Activated naive CD4-positive, alpha-beta T cell treated with anti-CD3 and anti-CD28 coated beads, Interleukin-2, amount 50 U/mL, for 72 hours (primary cell): ENCODE measurements at places on chromosomes 12 and 14.
A peak's percentile ranks its signal among the peaks of the same experiment; 100 is the strongest.

DNA sequence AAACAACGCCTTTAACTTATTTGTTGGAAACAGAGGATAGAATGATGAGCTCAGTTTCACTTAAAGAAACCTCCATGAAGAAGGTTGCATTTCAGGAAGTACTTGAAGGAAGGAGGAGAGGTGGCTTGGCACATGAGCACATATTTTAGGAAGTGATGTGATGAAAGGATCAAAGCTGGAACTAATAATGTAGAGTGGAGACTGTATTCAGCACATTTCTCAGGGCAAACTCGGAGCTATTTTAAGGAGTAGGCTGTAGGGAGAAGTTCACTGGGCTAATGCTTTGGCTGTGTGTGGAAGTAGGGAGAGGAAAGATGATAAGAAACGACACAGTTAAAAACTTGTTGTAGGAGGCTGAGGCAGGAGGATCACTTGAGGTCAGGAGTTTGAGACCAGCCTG is 272.8 kb downstream of the AKAP6 start:
- DNase-seq = no peak

DNA sequence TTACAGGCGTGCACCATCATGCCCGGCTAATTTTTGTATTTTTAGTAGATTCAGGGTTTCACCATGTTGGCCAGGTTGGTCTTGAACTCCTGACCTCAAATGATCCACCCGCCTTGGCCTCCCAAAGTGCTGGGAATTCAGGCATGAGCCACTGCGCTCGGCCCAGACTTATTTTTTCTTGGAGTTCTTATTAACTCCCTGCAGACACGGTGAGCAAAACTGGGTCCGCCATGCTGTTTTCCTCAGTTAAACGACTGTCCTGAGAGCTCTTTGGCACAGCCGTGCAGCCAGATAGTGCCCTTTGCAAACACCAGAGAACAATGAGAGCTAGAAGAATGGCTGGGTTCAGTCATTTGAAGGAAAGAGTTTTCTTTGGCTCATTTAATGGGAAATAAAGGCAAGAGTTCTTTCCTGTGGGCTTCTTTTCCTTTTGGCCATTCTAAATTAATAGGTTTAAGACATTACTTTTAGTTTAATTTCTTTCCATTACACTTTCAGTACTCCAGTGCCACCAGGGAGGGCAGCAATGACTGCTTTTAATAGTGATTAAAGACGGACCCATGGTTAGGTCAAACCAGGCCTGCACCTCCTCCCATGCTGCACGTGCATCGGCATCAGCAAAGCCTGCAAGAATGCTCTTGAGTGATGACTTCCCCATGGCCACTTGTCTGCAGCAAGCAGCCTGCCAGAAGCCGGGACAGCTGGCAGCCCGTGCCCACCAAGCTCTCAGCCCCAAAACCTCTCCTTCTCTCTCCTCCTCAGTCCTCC is 60.7 kb downstream of the VCPKMT start:
- no peak for DNase-seq

GRCh38 chr14:68210729-68211299 is 391.2 kb downstream of the RAD51B start:
- peak; percentile 59 for DNase-seq

DNA sequence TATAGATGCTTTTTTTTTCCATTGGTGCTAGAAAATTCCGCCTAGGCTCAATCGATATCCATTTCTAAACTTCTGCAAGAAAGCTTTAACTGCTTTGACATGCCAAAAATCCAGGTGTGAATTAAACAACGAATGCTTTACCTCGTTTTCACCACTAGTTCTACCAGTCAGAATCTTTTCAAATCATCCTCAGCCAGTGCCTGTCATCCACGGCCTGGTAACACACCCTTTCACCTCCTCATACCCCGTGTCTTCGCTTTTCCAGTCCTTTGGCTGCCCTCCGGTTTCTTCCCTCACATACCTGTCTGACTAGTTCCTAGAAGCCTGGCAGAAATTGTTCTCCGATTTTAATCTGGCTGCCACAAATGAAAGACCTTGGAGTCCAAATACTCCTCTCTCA is 1.4 kb upstream of the PHC1 start:
- DNase-seq = no peak

DNA sequence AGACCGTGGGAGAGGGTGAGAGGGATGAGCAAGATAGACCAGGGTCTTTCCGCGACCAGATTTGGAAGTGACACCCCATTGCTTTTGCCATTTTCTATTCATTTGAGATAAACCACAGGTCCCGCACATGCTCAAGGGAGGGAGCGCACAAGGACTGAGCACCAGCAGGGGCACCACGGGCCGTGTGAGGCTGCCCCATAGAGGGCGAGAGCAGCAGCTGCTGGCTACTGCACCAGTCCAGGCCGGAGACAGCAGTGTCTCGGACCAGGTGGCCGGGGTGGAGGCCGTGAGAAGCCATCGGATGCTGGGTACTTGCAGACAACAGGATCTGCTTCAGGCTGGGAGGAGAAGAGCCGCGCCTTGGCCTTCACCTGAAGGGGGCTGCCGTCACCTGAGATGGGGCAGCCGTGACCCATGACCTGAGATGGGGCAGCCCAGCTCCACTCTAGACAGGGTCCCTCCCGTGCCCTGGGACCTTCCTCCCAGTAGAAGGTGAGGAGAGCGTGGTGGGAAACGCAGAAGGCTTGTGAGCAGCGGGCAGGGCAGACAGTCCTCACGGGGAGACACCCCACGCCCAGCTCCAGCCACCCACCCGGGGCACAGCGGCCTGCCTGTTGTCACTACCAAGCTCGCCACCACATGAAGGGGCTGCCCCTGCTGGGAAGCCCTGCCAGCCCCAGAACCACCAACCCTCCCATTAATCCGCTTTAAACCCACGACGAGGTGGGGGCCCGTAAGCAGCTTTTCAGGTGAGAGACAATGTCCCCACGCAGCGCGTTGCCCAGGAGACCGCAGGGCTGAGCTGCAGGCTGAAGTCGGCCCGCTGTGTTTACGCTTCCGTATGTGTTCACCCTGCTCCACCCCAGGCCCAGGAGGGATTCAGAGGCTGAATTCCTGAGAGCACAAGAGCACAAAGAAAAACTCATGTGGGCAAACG is 61.7 kb upstream of the FBRSL1 start:
- no peak for DNase-seq

- DNase-seq = no peak
Observed at GRCh38 chr14:24565766-24566165, 10.3 kb downstream of the CTSG start.

DNA sequence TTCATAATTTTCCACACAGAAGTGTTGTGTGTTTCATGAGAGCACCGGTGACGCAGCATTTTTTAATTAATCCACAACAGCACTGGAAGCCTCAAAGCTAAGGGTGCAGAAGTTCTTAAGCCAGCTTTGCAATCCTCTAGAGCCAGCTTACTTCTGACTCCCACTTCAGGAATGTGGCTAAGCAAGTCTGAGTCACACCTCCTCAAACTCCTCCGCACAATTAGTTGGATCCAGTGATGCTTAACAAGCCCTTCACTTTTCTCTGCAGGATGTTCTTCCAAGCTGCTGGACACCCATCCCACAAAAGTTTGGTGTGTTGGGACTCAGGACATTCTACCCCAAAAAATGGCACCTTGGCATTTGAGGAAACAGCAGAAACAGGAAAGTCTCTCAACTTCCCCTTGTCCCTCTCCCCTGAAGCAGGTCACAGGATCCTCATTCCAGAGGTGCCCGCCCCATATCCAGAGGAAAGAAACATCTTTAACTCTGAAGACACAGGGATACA is 210.0 kb downstream of the PPM1H start:
- DNase-seq = no peak

DNA sequence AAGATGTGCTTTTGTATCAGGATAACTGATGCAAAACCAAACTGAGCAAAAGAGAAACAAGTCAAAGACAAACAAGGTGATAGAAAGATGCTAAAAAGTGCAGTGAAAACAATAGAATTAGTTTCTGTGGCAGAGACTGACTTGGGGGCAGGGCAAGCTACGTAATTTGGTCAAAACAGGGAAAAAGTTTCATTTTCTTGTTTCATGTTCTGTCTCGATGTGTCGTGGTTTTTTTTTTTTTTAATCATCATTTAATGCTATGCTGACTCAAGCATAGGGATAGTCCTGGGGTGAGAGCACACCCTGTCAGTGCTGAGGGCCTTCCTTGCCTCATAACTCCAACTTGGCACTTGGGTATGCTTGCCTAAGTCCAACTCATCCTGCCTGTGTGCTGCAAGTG is 144.1 kb upstream of the PTPRQ start:
- DNase-seq = no peak

- no peak for DNase-seq
Observed at GRCh38 chr14:31287294-31287972, 79.8 kb upstream of the HECTD1 start.

- no peak for DNase-seq
Observed at GRCh38 chr12:99960311-99960710, 24.4 kb downstream of the ANKS1B start.

DNA sequence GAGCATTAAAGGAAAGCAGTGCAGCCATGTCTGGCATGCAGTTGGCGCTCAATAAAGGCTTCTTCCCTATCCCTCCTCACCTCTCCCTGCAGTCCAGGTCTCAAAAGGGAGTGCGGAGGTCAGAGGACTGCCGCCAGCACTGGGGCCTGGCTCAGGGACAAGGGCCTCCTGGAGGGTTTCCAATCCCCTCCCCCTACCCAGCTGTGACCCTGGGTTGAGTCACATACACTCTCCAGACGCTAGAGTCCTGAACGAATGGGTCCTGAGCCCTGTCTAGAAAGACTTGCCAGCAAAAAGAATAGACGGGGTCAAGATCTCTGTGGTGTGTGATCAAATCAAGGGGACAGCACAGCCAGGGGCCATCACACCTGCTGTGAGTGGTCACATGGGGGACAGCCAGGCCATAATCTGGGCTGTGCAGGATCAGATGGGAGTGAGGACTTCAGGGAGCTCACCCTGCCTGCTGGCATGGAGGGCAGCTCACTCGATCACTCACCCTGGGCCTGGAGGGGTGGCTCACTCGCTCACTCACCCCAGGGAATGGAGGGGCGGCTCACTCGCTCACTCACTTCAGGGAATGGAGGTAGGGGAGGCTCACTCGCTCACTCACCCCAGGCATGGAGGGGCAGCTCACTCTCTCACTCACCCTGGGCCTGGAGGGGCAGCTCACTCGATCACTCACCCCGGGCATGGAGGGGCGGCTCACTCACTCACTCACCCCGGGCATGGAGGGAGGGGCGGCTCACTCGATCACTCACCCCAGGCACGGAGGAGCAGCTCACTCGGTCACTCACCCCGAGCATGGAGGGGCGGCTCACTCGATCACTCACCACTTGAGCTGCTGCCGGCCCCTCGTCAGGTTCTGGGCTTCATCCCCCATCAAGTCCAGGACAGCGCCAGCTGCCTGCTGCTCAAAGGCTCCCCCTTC is 12.8 kb downstream of the CFAP73 start:
- DNase-seq = no peak

DNA sequence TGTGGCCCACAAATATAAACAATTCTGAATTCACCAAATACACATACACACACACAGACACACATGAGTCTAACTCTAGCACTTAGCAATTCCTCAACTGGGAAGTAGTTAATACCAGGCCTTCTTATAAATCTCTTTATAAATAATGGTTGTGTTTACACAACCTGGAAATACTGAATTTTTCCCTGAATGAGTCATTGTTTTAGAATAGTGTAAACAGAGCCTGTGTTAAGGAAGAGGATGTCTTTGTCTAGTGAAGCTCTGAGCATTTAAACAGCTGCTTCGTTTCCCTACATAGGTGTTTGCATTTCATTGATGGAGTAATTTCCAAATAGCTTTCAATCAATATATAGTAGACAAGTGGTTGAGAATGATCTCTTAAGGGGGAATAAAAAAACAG is 218.8 kb downstream of the BTG1 start:
- no peak for DNase-seq

DNA sequence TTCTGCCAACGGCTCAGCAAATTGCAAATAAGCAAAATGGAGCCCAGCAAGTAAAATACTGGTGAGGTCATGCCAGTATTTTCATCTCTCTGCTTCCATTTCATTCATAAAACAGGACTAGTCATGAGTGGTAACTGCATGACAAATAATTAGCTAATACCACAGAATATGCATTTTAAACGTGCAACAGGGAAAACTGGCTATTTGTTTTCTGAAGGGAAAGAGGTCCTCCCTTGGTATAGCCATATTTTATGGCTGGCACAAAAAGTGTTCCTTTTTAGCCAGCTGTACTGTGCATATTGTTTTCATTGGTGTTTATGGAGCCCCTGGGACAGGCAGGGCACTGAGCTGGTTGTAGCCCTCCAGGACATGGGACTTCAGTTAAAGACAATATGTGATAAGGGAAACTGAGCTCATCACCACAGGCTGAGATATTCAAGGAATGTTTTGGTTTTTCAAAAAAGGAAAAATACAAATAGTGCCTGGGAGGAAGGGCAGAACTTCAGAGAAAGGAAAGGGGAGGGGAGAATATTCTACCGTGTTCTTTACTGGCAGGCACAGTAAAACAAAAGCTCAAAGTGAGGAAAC is 26.1 kb upstream of the FOXN3 start:
- no peak for DNase-seq

DNA sequence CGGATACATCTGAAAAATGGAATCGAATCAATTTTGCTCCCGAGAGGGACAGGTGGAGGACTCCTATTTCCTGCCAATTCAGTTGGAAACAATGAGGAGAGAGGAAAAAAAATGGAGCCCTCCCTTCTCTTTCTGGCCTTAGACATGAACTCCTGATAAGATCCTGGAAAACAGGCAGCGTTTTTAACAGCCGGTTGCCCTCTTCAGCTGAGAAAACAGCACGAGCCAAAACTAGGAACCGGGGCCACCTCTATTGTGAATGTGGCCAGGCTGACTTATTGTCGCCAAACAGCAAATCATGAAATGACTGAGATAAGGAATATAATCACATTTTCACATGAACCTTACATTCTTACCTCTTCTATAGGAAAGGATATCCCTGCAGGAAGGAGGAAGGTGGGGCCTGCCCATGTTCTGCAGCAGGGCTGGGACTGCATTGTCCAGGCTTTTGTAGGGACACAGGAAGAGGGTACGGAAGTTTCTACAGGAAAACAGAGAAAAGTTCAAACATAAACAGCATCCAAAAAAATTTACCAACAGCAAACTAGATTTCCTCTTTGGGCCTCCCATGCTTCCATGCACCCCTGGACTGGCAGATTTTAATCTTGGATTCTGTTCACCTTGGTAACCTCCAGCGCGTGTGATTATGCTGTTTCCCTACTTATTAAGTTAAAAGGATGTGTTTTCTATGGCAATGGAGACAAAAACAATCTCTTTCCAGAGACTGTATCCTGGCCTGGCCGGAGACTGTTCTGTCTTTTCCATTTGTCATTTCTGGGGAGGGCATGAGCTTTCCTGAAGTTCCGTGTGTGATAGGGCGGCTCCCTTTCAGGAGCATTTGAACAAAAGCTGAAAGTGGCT is 29.0 kb upstream of the ELK3 start:
- DNase-seq = no peak

DNA sequence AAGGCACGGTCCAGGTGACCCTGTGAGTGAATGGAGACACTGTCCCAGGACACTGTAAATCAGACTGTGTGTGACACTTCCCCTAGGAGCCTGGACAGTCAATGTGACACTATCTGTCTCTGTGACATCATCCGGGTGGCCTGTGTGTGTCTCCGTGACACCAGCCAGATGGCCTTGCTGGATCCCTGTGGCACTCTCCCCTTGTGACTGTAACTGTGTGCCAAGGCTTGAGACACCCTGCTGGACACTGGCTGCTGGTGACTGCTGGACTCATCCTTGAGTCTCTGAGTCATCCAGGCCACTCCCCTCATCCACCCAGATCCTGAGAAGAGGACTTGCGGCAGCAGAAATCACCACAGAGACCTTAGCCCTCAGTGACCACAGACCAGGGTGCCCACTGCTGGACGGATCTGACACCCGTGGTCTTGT is 51.6 kb downstream of the MVK start:
- DNase-seq = no peak

GRCh38 chr12:30810918-30811317 is 56.2 kb upstream of the CAPRIN2 start:
- DNase-seq = no peak
